ENCODE measurements at places on chromosomes 16 and 17. TPM values are rescaled to one million over a fixed set of nuclear protein-coding genes. Genes with fewer than 3 reads are reported as not detected.
A peak's percentile ranks its signal among the peaks of the same experiment; 100 is the strongest.

Gene TAC4
- not detected for total RNA-seq

Gene WSB1
- 66.1 TPM for total RNA-seq

Gene AGRP
- not detected for total RNA-seq

Gene NHLRC4
- 0.52 TPM for total RNA-seq

Gene LRRC37A
- 1.1 TPM for total RNA-seq

Gene NATD1
- total RNA-seq: 13.5 TPM

- DNase-seq: no peak
These were observed 971 bp downstream of the MINK1 start for GRCh38 chr17:4833941-4834680.

DNA sequence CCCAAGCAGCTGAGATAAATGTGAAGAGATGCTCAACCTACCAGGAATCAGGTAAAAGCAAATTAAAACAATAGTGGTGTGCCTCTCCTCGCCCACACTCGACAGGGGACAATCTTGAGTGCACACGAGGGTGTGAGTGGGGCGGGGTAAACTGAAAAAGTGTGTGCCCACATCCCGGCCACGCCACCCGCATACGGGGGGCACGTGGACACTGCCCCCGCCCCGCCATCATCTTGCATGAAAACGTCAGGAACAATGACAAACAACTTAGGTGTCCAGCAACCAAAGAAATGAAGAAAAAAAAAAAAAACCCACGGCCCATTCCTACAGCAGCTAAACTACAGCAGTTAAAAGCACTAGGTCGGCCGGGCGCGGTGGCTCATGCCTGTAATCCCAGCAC lies 14.1 kb downstream of the PEMT start:
- DNase-seq: no peak

GRCh38 chr16:51151961-51152663 lies 1.0 kb upstream of the SALL1 start:
- no peak for DNase-seq

GRCh38 chr16:3020604-3021448 lies 658 bp downstream of the TNFRSF12A start:
- peak; percentile 53 for DNase-seq

DNA sequence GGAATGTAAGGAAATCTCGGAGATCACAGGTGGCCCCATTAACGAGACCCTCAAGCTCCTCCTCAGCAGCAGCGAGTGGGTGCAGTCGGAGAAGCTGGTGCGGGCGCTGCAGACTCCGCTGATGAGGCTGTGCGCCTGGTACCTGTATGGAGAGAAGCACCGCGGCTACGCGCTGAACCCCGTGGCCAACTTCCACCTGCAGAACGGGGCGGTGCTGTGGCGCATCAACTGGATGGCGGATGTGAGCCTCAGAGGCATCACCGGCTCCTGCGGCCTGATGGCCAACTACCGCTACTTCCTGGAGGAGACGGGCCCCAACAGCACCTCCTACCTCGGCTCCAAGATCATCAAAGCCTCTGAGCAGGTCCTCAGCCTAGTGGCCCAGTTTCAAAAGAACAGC lies 16.2 kb downstream of the MLYCD start:
- no peak for DNase-seq

GRCh38 chr16:57226701-57227621 lies 18.1 kb upstream of the ARL2BP start:
- no peak for DNase-seq

DNA sequence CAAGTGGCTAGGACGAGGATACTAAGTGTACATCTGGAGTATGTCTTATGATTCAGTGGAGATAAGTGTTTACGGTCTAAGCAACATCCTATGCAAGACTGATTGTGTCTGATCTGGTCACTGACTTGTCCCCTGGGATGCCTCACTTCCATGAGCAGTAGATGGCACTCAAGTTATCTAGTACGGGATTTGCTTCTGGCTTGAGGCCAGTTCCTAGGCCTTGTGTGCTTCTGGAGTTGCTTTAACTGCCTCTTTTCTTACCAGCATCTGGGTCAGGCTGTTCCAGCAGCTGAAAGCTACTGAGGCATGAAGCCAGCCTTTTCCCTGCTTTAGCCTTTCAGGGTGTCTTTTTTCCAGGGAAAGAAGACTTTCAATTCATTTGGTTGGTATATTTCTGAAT lies 23.0 kb downstream of the SUPT6H start:
- peak; percentile 48 for DNase-seq

DNA sequence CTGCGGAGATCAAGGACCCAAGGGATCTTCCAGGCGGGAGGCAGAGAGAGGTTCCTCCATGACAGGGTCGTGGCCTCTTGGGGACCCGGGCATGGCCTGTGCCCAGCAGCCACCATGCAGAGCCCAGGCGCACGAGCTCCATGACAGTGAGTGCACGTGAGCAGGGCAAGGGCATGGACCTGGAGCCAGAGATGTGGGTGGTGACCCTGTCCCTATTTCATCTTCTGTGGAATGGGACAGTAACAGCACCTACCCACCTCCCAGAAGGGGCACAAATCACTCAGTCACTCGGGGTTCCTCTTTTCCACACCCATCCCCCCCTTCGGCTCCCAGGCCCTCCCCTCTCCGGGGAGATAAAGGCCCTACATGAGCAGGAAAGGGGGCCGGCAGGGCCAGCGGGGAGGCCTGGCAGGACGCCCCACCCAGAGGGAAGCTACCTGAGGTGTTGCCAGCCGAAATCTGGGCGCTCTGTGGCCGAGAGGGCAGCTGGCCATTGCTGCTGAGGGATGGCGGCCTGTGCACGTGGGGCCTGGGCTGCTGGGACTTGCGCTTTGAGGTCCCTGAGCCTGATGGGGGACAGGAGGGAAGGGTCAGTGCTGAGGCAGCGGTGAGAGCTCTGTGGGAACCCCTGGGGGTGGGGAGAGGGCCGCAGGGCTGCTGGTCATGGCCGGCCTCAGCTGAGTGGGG lies 10.4 kb downstream of the UBALD2 start:
- DNase-seq: no peak

DNA sequence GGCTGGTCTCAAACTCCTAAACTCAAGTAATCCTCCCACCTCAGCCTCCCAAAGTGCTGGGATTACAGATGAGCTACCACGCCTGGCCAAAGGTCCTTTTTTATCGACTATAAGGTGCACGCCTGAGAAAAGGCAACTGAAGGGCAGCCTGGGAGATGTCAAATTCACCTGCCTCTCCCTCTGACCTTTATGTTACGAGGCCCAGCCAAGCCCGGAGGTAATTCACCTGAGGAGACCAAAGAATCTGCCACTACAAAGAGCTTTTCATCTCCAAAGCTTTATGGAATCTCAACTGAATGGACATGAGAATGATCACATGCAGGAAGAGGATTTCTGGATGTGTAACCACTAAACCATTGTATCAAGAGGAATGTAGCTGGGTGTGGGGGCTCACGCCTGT lies 37.2 kb downstream of the LYRM1 start:
- no peak for DNase-seq

GRCh38 chr17:59332749-59333377 lies 1.4 kb downstream of the YPEL2 start:
- DNase-seq: peak; percentile 65

DNA sequence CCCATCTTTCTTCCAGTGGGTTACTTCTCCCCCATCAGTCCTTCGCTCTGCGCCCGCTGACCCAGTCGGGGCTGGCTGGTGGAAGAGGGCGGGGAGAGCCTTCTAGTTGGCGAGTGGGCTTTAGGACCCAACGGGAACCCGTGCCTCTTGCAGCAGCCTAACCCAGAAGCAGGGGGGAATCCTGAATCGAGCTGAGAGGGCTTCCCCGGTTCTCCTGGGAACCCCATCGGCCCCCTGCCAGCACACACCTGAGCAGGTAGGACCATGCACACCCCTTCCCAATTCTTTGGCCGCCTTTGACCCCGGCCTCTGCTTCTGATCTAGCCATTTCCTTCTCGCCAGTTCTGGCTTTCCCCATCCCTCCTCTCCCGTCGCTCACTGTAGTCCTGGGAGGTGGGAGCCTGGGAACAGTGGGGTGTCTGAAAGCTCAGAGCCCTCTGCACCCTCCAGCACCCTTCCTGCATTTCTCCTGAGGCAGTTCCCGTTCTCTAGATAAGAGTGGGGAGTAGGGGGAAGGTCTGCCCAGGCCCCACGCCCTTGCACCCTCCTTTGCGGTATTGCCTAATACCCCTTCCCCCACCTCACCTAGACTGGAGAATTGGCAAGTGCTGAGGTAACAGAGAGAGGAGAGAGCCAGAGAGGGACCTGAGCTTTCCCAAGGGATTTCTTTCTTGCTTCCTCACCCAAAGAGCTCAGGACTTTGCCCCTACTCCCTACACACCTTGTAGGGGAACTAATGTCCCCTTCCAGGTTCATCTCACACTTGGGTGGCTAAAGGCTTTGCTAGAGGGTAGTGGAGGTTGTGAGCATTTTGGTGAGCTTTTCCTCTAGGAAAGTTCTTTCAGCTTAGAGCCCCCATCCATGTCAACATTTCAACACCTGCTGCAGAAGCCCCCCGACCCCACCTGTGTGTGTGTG lies at the start of gene RARA:
Gene RARA, plus strand, starts transcription at position 150 of the 918 bp plus-strand sequence. CDS start 22,039 bp downstream, outside the sequence.
- DNase-seq: peak; percentile 86

DNA sequence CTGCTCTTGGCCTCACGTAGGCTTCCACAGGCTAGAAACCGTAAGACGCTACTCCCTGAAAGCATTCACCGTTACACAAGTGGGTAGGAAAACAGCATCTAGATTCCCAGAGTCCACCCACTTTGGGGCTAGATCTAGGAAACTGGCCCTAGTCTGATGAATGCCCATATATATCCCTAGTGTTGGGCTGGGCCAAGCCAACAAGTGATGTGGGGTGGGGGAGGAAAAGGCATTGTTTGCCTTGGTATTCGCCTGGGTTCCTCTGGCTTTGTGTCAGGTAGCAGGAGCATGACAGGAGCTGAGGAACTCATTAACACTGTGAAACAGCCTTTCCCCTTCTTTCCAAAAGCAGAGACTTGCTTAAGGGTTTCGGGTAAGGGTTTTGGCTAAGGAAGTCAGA lies 112.4 kb downstream of the SMG6 start:
- DNase-seq: no peak

- peak; percentile 64 for DNase-seq
These were observed 6.0 kb upstream of the GFAP start for GRCh38 chr17:44921122-44921882.

- no peak for DNase-seq
These were observed 60.3 kb downstream of the MRM1 start for GRCh38 chr17:36661688-36662087.

DNA sequence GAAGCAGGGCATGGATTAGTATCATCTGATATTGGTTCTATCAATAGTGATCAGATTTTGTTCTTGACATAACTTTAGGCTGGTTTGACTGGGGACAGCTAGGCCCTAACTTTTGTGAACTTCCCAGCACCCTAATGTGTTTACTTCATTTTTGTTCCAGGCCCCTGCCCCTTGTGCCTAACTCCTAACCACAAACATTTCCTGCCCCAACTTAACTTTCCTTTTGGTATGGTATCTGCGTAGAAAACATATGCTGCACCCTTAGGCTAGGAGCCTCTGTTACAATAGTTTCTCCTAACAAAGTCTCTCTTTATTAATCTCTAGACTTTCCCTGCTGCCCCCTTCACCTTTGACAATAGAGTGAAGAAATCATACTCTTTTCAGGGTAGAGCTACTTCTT lies 2.5 kb downstream of the ADPRM start:
- no peak for DNase-seq

- DNase-seq: no peak
These were observed 7.7 kb upstream of the ENGASE start for GRCh38 chr17:79066963-79067362.

- DNase-seq: peak; percentile 42
These were observed 57.0 kb upstream of the TNRC6C start for GRCh38 chr17:77901481-77901880.

DNA sequence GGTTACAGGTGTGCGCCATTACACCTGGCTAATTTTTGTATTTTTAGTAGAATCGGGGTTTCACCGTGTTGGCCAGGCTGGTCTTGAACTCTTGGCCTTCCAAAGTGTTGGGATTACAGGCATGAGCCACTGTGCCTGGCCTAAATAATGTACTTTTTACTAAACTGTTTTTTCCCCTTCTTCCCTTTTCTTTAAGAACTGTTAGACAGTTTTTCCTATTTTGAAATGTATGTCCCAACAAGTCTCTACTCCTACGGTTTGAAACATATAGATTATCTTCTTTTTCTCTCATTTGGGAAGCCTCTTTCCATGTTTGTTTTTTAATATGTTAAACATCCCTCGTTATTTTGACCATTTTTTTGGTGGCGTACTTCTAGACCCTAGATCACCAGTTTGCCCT lies 9.6 kb downstream of the UTP18 start:
- no peak for DNase-seq

DNA sequence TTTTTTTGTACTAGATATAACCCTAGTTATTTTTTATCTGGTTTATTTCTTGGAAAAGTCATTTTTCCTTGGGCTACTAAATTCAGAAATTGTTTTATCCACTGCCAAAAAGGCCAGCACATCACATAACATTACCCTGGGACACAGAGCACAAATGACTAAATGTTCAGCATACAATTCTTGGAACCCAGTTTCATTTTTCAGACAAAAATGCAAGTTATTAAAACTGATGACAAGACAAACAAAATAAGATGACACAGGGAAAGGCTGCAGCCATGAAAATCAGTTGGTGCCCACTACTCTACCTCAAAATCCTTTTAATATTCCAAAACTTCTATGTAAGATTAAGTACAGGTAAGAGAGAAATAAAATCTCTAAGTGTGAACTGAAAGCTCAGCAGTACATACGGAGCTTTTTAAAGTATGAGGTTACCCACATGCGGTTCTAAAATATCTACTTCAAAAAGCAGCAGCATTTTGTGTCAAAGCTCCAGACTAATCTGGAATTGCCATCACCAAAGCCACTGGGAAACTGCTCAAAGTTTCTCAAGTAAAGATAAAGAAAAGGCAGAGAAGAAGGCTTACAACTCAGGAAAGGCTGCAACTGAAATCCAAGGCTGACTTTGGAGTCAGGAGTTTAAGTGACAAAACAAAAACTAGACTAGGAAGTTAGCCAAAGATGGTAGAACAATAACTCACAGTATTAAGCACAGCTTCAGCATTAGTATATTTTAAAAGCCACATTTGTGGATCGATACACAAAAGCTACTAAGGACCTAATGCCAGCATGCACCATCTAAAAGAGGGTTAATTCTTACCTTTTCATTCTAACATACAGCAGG lies 41.4 kb downstream of the AP1G1 start:
- DNase-seq: no peak

DNA sequence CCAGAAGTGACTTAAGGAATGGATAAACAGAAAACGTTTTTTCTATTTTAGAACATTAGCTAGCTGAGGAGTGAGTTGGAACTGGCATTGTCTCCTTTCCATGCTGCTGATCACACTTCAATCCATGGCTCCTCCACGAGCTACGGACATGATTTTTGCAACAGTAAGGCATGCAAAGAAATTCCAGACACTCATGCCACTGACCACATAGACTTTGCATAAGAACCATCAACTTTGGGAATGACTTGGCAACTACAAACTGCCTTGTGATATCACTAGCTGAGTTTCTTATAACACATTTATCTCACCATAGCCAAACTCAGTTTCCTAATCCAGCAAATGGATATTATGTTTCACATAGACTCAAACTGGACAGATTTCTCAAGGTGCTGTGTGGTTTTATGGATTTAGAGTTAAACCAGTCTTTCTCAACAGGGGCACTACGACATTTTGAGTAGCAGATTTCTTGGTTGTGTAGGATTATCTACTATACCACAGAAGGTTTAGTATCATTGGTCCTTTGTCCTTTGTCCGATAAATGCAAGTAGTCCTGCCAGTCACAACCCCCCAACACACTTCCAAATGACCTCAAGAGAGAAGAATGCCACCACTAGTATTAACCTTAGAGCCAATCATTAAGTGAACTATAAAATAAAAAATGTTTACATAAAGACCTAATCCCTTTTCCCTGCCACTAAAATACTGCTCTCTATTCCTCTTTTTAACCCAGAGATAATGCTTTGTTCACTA lies 48.3 kb upstream of the C17orf78 start:
- DNase-seq: no peak
